ENCODE measurements at places on chromosomes 4 and X.

GRCh38 chrX:17559728-17560379 lies 177.4 kb upstream of the SCML1 start:
- no peak for DNase-seq

- no peak for DNase-seq
Observed at GRCh38 chr4:3418029-3418762, 23.6 kb upstream of the HGFAC start.

GRCh38 chr4:56348576-56348975 lies 38.7 kb downstream of the AASDH start:
- DNase-seq: no peak

DNA sequence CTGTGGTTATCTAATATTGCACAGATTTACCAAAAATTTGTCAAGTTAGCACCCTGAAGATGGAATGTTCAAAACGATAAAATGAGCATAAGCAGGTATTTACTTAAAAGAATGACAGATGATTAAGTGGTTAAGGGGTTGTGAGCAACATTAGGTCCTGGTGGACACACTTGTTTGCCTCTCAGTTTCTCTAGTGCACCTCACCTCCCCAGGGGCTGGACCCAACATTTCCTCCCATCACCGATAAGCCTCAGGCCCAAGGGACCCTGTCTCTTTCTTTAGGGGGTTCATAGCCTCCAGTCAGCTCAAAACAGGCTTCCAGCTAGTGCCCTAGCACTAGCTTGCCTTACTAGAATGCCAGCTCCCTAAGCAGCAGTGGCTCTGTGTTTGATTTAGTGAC lies 88.0 kb downstream of the ATP11C start:
- no peak for DNase-seq

- no peak for DNase-seq
Observed at GRCh38 chrX:110359273-110359672, 625 bp downstream of the RTL9 start.

DNA sequence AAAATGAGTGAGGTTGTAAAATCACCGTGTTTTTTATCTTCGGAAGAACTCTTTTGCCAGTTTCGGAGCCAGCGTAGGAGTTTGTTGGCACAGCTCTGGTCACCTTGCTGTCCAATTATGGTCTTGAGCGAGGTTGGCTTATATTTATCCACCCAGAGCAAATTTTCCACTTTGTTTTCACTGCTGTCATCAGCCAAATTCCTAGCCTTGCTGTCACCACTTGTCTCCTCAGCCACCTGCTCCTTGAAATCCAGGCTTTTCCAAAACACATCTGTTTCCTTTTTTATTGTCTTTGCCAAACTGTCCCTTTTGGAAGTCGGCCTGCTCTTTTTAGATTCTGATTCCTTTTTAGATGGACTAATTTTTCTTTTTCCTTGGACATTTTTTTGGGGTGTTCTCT lies 57.6 kb downstream of the RFC1 start:
- DNase-seq: no peak

DNA sequence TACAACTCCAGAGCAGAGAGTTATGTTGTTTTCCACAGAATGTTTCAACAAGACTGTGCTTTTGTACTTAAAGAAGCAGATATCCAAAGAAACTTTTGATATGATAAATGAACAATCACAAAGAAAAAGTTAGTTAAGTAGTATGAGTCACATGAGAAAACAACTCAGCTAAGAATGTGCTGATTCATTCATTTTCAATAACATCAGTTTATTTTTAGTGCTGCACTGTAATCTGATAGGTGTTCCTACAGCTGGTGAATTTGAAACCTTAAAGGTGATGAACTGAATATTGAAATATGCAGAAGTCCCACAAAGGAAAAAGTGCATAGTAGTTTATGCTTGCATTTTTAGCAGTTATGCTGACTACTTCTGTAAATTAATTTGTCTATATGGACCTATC lies 180.3 kb upstream of the TENM3 start:
- no peak for DNase-seq

DNA sequence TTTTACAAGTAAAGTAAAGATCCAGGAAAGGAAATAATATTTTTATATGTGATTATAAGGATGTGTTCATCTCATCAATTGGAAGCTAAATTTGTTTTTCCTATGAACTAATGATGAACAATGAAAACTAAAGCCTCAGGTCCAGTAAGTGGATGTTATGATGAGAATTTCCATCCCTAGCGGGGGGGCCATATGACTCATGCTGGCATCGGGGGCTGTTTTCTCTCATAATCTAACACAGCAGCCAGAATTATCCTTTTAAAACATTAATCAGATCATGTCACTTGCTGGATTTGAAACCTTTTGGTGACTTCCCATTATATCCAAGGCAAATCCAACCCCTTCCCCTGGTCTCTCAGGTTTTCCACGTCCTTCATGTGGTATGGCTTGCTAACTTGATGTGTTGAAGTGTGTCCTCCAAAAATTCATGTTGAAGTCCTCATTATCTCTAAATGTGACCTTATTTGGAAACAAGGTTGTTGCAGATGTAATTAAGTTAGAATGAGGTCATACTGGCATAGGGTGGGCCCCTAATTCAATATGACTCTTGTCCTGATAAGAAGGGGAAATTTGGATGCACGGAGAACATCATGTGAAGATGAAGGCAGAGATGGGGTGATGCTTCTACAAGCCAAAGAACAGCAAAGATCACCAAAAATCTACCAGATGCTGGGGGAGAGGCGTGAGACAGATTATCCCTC lies 96.8 kb downstream of the AKAP4 start:
- peak; percentile 53 for DNase-seq

GRCh38 chr4:87419578-87420249 lies 2.7 kb upstream of the NUDT9 start:
- DNase-seq: no peak

GRCh38 chr4:110615353-110616237 lies 7.3 kb downstream of the PITX2 start:
- DNase-seq: no peak

- DNase-seq: no peak
Observed at GRCh38 chr4:54277691-54278090, 48.6 kb downstream of the PDGFRA start.

- DNase-seq: peak; percentile 39
Observed at GRCh38 chrX:23317799-23318724, 16.6 kb upstream of the PTCHD1 start.

- DNase-seq: no peak
Observed at GRCh38 chr4:100284129-100284880, 94.0 kb upstream of the DDIT4L start.

GRCh38 chr4:48681856-48682255 lies 98.2 kb downstream of the FRYL start:
- peak; percentile 75 for DNase-seq

DNA sequence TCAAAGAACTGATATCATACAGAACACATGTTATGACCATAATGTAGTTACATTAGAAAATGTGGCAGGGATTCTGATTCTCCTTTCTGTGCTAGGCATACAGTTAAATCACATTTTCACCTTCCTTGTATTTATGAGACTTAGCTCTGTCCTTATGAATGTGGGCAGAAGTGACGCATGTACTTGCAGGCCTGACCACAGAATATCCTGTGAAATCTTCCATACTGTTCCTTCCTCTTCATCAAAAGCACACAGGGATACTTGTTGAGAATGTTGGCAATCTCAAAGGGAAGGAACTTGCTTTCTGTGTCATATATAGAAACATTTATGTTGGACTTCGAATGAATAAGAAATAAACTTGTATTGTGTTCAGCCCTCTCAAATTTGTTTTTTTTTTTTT lies 17.2 kb upstream of the MYOZ2 start:
- DNase-seq: no peak

DNA sequence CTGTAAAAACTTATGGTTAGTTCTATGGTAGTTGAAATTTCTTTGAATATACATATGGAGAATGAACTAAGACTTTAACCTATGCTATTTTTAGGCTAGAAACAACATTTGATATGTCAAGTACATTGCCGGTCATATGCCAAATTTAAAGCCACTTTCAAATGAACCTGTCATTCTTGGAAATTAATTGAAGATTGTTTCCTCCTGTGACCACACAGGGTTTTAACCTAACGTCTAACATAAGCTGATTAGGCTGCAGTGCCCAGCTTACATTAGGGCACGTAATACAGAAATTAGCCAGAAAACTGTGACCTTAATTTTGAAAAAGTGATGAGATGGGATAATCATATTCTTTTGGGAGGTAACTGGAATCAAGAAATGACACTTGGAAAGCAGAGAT lies 645.9 kb downstream of the FSTL5 start:
- no peak for DNase-seq

DNA sequence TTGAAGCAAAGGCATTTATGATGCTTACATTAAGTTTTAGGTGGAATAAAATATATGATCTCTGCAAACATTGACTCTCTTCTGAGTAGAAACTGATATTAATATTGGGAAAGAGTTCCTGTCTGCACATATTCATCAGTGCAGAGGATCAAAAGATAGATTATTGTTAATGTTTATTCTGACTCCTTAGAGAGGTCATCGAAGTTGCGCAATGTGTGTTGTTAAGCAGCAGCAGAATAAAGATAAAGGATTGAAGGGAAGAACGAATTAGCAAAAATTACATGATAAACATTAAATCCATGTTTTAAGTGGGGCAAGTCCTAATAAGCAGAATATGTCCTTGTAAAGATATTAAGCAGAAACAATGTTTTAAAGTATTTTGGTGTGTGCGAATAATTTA lies 72.6 kb upstream of the MBNL3 start:
- DNase-seq: peak; percentile 12

DNA sequence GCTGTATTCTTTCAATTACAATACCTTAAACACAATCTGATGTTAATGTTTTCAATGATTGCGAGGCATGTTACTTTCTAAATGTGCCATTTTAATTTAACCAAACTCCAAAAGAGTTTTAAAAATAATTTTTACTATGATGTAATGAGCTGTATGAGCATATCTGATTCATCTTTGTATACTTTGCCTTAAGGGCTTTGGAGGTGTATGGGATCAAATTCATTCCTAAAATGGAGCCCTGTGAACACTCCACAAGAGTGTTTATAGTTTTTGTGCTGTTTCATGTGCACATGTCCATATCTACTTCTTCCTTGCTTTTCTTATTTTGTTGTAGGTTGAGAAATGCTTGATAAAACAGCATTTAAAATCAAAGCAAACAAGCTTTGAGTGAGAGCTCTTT lies 82.4 kb downstream of the ATP10D start:
- DNase-seq: peak; percentile 4

DNA sequence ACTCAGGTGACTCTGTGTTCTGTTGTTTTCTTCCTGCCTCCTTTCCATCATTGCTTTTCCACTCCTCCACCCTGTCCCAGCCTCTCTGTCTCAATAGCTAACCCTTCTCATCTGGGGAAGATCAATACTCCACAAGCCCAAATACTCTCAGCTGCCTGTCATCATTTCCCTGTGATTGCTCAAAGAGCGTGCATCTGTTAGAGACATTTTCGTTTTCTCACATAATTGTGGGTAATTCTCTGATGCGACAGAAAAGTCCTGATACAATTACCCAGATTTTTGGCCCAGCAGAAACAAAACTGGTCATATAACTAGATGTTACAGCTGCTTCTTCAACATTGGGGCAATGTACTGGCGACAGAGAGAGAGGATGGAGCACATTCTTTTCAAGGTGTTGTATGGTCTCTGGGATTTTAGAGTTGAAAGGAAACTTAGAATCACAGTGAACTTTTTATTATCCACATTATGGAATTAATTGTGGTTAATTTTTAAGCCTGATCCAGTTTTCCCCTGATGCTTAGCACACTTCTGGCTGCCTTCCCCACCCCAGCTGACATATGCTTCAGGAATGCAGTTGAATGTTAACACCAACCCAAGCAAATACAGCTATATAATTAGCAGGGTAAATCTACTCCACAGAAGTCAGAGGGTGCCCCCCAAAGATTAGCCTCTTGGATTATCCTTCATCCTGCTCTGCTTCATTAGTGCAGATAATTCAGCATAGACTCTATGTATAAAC lies 171.4 kb upstream of the ANXA3 start:
- DNase-seq: no peak

DNA sequence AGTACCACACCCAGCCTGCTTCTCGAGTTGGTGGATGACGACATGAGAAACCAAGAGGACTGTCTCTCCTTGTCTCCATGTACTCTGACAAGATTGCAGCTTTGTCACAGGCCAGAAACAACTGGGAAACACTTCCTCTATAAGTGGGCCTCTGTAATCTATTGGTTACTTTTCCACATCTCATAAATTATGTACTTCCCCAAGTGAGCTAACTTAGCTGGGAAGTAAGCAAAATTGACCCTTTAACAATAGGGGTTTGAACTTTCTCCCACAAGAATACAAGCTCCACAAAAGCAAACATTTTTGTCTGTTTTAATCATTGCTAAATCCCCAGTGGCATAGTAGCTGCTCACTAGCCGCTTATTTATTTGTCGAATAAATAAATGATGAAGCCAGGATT lies 14.1 kb upstream of the USO1 start:
- no peak for DNase-seq

DNA sequence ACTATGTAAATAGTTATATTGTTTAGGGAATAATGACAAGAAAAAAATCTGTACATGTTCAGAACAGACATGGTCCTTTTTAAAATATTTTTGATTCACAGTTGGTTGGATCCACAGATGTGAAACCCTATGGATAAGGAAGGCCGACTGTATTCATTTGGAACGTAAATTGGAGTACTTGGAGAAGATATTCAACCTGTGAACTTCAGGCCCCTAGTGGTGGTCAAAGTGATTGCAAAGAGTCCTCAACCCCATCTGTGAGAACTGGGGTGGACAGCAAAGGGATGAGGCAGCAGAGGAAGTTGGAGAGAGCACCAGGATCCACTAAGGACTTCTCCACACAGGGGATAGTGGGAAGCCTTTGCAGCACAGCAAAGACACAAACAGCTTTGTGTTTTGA lies 6.2 kb upstream of the CXCL13 start:
- DNase-seq: peak; percentile 13

- no peak for DNase-seq
Observed at GRCh38 chrX:139246295-139246694, 284.2 kb upstream of the F9 start.

- DNase-seq: no peak
Observed at GRCh38 chr4:81634766-81635549, 163.3 kb upstream of the RASGEF1B start.

DNA sequence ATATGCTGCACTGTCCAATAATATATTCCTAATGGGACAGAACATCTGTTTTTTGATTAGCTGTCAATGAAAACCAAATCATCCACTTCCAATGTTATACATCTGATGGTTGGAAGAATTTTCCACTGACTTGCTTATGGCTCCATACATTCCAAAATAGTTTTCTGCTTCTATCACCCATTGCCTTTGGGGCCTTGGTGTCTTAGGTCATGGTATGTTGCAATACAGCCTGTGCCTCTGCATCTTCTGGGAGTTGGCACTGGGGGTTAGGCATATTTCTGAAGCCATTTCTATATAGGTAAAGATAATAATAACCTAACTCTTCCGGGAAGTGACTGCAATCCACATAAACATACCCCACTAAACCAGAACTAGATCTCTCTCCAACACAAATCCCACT lies 53.2 kb upstream of the NR3C2 start:
- DNase-seq: no peak

- no peak for DNase-seq
Observed at GRCh38 chrX:9835585-9836210, 49.5 kb downstream of the SHROOM2 start.

GRCh38 chrX:107559506-107559905 lies 68.8 kb upstream of the PRPS1 start:
- DNase-seq: no peak

GRCh38 chr4:110372485-110372884 lies 103.5 kb upstream of the ENPEP start:
- no peak for DNase-seq

All from erythroblast (primary cell).